Adrenal gland (tissue), 19 donors: ENCODE measurements at places on chromosomes 12 and 14. TPM values are rescaled to one million over a fixed set of nuclear protein-coding genes. Genes with fewer than 3 reads are reported as not detected.

Gene KERA
- polyA plus RNA-seq: not detected

Gene TAPBPL
- 13.8 TPM for polyA plus RNA-seq

Gene ZCCHC8
- polyA plus RNA-seq: 17.5 TPM

Gene LHX5
- not detected for polyA plus RNA-seq

Gene GPHN
- 24.3 TPM for polyA plus RNA-seq

Gene TMEM106C
- polyA plus RNA-seq: 31.5 TPM

Gene SPRYD4
- 2.5 TPM for polyA plus RNA-seq

DNA sequence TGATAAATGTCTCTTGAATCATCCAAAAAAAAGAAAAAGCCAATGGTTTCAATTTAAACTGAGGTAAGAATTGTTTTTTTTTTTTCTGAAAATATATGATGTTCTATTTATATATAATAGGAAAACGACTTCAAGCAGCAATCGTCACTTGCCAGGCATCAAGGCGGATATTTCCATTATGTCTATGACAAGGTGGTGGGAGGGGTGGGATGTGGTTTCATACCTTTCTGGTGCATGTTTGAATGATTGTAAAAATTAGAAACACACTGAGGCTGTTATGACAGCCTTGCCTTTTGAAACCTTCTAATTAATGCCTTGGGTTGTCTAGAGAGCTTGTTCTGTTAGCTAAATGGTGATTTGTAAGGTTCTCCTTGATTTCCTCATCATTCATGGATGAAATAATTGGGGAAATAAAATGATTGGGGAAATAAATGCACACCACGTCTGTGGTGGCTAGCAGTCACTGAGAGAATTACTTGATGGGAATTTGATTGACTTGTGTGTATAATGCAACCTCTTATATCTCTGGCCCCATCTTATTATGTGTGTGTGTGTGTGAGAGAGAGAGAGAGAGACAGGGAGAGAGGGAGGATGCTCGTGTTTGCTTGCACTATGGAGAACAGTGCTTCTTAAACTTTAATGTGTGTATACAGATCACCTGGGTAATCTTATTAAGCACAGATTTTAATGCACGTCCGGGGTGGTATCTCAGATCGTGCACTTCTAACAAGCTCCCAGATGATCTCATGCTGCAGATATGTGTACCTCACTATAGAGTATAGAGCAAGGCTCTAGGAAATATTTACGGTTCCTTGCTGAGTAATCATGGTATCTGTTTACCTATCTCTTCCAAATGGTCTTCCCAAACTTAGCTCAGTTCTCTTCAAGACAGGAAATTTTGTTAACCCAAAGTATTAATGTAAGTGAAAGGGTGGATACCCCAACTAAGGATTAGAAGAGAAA lies 502.6 kb downstream of the DIO2 start:
- no peak for DNase-seq
- no peaks in the 10 kb centered on the region for H3K4me1 ChIP-seq

- H3K27ac ChIP-seq: no peak overlapping the region
- H3K27me3 ChIP-seq: peaks cover 20% of the 10 kb centered on the region
- DNase-seq: no peak
- no peaks in the 10 kb centered on the region for H3K36me3 ChIP-seq
- no peaks in the 10 kb centered on the region for H3K4me1 ChIP-seq
Observed at GRCh38 chr14:102545461-102546265, 36.1 kb upstream of the ANKRD9 start.

DNA sequence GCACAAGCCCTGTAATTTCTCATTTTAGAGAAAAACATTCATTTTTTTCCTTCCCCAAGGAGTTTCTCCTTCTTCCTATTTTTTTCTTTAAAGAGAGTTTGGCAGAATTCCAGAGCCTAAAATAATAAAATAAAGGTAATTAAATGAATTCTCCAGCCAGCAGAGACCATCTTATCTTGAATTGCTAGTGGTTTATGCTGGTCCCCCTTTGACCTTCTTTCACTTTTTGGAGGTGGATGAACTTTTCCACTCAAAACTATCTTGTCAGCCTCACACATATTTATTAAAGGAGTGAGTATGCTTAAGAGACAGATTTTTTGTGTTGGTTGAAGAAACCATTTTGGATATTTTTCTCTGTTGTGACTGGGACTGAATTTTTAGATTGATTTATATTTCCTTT lies 47.6 kb downstream of the ADIPOR2 start:
- H3K36me3 ChIP-seq: no peaks in the 10 kb centered on the region
- H3K4me1 ChIP-seq: peaks cover 33% of the 10 kb centered on the region
- H3K27ac ChIP-seq: no peak overlapping the region
- no peak for DNase-seq
- H3K27me3 ChIP-seq: no peaks in the 10 kb centered on the region

DNA sequence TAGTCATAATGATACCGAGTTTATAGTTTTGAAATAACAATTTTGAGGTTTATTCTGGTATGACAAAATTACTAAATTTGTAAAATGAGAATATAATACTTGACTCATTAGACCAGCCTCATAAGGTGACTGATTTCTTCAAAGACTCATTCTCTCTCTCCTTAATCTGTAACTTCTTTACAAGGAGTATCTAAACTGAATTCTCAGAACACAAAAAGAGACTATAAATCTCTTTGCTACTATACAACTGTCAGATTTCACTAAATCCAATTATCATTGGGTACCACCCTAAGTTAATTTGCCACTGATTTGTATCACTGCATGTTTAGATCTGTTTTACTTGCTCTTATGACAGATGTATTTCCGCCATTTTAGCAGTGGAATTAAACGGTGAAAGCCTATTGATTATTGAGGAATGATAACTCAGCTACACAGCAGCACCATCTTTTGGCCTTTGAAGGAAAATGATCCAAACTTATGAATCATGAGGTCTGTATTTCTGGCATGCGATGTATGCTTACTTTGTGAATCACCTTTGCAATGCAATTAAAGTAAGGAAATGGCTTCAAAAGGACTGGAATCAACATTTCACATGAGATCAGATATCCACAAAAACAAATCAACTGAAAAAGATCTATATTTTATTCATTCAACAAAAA lies 161.2 kb downstream of the RERGL start:
- no peaks in the 10 kb centered on the region for H3K27me3 ChIP-seq
- H3K36me3 ChIP-seq: no peaks in the 10 kb centered on the region
- no peaks in the 10 kb centered on the region for H3K4me1 ChIP-seq
- DNase-seq: no peak
- H3K4me3 ChIP-seq: no peak overlapping the region

DNA sequence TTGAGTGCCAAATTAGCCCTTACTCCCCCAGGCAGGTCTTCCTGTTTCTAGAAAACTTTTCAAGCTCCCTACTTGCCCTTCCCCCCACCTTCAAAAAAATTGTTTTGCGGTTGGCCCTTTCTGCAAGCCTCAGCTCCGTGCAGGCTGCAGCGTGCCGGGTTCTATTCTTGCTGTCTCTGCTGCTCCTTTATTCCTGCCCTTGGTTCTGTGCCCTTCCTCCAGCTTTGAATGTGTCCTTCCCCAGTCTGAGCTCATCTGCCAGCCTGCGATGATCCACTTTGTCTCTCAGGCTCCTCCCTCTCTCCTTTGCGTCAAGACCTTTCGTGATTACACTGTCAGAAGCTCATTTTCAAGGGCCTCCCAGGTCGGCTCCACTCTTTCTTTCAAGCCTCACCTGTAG lies 98.6 kb downstream of the IRF2BPL start:
- H3K36me3 ChIP-seq: no peaks in the 10 kb centered on the region
- H3K27ac ChIP-seq: peak overlapping the region; percentile 76
- no peaks in the 10 kb centered on the region for H3K27me3 ChIP-seq
- H3K4me1 ChIP-seq: peaks cover 36% of the 10 kb centered on the region
- H3K4me3 ChIP-seq: no peak overlapping the region
- DNase-seq: peak; percentile 88

- H3K4me3 ChIP-seq: no peak overlapping the region
- no peaks in the 10 kb centered on the region for H3K36me3 ChIP-seq
Observed at GRCh38 chr12:106519607-106520021, 63.2 kb upstream of the RFX4 start.

DNA sequence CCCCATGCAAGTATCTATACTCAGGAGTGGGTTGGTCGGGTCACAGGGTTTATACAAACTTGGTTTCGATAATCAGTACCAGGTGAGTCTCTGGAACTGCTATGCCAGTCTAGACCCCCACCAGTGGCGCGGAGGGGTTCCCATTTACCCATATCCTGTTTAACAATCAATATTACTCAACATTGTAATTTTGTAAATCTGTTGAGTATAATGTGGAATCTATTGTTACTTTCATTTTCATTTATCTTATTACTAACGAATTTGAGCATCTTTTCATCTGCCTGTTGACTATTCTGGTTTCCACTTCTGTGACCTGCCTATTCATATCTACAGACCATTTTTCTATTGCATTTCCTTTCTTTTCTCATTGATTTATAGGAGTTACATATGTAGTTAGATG lies 275.2 kb upstream of the CRY1 start:
- H3K36me3 ChIP-seq: no peaks in the 10 kb centered on the region
- no peaks in the 10 kb centered on the region for H3K4me1 ChIP-seq
- H3K27me3 ChIP-seq: no peaks in the 10 kb centered on the region
- H3K27ac ChIP-seq: no peak overlapping the region
- no peak for DNase-seq

DNA sequence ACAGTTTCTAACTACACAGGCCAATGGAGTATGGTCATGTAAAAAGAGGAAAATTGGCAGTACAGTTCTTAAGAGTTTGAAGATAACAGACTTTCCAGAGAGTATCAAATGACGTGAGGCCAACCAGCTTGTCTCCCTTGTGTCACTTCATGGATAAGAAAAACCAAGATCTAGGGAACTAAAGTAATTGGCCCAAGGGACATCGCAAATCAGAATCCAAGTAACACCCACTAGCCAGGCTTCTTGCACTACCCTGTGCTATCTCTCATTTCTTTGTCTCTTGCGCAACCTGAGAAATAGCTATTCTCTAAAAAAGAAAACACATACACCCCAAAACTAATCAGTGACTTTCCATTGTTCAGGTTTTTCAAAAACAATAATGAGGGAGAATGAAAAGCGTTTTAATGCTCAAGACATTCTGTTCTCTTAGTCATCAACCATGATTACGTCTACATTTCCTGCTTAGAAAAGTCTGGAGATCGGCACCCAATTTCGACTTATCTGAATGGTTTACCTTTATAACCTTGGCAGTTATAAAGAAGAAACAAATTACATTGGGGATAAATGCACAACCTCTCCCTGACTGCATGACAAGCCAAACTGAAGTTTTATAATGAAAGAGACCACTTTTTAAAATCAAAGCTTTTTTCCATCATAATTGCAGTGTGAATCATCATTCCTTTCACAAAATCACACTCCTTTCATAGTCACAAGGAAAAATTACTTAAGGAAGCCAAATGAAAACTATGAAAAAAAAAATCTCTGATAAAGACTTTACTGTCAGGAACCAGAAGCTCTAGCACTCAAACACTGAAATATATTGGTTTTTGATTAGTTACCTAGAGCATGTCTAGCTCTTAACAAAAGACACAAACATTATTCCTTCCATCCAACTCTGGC lies 42.1 kb downstream of the TMTC1 start:
- DNase-seq: no peak
- no peak overlapping the region for H3K4me3 ChIP-seq
- H3K36me3 ChIP-seq: no peaks in the 10 kb centered on the region
- peak overlapping the region; percentile 55 for H3K27ac ChIP-seq
- H3K27me3 ChIP-seq: no peaks in the 10 kb centered on the region

DNA sequence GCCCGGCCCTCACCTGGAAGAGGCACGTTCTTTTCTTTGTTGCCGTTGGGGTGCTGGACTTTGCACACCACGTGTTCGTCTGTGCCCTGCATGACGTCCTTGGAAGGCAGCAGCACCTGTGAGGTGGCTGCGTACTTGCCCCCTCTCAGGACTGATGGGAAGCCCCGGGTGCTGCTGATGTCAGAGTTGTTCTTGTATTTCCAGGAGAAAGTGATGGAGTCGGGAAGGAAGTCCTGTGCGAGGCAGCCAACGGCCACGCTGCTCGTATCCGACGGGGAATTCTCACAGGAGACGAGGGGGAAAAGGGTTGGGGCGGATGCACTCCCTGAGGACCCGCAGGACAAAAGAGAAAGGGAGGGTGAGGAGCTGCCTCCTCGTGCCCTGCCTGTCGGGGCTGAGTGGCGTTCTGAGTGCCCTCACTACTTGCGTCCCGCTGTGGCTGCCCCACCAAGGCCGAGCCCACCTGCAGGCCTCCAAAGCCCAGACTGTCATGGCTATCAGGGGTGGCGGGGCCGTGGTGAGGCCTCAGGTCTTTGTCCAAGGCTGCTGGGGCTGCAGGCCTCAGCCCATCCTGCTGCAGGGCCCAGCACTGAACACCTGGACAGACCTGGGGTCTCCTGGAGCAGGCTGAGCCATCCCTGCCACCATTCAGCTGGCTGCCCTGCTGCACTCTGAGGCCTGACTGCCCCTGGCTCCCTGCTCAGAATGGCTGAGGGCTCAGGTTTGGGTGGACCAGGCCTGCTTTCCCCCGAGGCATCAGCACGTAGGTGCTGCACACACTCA lies 329.7 kb downstream of the TMEM121 start:
- no peak overlapping the region for H3K4me3 ChIP-seq
- no peaks in the 10 kb centered on the region for H3K27me3 ChIP-seq
- H3K4me1 ChIP-seq: no peaks in the 10 kb centered on the region
- peak; percentile 9 for DNase-seq
- H3K36me3 ChIP-seq: no peaks in the 10 kb centered on the region

GRCh38 chr12:70758494-70758845 lies 121.2 kb upstream of the PTPRB start:
- H3K27me3 ChIP-seq: no peaks in the 10 kb centered on the region
- H3K4me3 ChIP-seq: no peak overlapping the region
- H3K27ac ChIP-seq: no peak overlapping the region
- DNase-seq: no peak
- no peaks in the 10 kb centered on the region for H3K4me1 ChIP-seq
- H3K36me3 ChIP-seq: no peaks in the 10 kb centered on the region

GRCh38 chr14:93945070-93945399 lies 17.9 kb downstream of the FAM181A start:
- no peaks in the 10 kb centered on the region for H3K27me3 ChIP-seq
- DNase-seq: no peak
- H3K4me3 ChIP-seq: no peak overlapping the region
- no peaks in the 10 kb centered on the region for H3K36me3 ChIP-seq

GRCh38 chr12:4909410-4909733 lies 333 bp upstream of the KCNA1 start:
- H3K27me3 ChIP-seq: peaks cover 45% of the 10 kb centered on the region
- no peak overlapping the region for H3K27ac ChIP-seq
- H3K4me3 ChIP-seq: no peak overlapping the region
- H3K36me3 ChIP-seq: no peaks in the 10 kb centered on the region
- H3K4me1 ChIP-seq: peaks cover 12% of the 10 kb centered on the region

- no peaks in the 10 kb centered on the region for H3K4me1 ChIP-seq
- H3K36me3 ChIP-seq: no peaks in the 10 kb centered on the region
- H3K27me3 ChIP-seq: no peaks in the 10 kb centered on the region
Observed at GRCh38 chr14:77509366-77509765, 10.8 kb upstream of the ISM2 start.

DNA sequence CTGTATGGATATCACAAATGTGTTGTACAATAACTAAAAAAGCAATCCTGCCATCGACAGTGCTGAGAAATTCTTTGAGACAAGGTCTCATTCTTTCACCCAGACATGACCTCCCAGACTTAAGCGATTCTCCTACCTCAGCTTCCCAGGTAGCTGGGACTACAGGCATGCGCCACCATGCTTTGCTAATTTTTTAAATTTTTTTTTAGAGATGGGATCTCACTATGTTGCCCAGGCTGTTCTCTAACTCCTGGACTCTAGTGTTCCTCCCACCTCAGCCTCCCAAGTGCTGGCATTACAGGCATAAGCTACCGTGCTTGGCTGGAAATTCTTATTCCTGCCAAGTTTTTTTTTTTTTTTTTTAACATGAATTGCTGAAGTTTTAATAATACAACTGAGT lies 16.5 kb upstream of the NOXRED1 start:
- DNase-seq: no peak
- peaks cover 68% of the 10 kb centered on the region for H3K36me3 ChIP-seq
- no peaks in the 10 kb centered on the region for H3K27me3 ChIP-seq
- no peak overlapping the region for H3K4me3 ChIP-seq
- no peaks in the 10 kb centered on the region for H3K4me1 ChIP-seq
